ENCODE measurements at places on chromosomes 4 and X. TPM values are rescaled to one million over a fixed set of nuclear protein-coding genes. Genes with fewer than 3 reads are reported as not detected.

DNA sequence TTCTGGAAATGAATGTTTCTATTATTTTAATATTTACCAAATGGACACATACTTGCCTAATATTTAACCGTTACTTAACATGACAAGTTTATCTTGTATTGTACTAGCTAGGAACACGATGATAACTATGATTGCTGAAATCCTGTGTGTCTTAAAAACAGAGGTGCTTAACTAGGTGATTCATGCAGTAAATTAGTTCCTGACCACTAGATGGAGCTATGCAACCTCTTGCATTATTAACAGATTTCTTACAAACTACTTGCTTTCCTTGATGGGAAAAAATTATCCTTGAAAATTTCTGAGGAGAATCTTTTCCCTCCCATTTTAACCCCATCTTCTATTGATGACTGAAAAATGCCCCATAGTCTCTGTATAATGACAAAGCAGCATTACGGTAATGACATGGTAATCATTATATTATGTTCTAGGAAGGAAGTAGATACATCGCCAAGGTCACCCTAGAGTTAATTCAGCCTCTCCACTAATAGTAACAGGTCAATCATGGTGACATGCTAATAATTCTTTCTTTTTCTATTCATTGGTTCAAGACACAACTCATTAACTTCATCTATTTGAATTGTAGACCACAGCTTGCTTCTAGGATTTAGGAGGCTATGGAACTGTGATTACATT is 844.2 kb downstream of the RAPGEF2 start:
- no peak for DNase-seq

DNA sequence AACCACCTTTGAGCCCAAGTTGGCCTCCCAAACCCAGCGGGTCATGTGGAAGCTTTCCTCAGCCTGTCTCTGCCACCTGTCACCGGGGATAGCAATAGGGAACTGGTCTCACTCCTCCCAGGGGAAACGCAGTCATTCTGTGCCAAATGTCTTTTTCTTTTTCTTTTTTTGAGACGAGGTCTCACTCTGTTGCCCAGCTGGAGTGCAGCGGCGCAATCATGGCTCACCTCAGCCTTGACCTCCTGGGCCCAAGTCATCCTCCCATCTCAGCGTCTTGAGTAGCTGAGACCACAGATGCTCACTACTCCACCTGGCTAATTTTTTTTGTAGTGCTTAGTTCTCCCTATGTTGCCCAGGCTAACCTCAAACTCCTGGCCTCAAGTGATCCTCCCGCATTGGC is 40.3 kb downstream of the MED28 start:
- no peak for DNase-seq

DNA sequence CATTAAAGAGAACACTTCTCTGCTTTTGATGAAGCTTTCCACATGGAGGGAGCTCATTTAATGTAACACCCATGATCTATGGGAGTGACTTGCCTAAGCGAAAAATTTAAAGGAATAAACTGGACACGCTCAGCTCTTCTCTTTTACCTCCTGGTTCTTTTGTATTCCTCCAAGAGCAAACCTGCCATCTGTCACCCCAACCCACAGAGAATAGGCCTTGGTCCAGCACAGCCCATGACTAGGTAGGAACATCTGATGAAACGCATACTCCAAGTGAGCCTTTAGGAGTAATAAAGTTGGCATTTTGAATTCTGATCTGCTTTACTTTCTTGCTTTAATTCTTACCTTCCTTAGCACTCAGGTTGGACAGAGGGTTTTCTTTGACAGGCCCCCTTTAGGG is 389.0 kb downstream of the HNRNPD start:
- DNase-seq: no peak

- no peak for DNase-seq
Measured at GRCh38 chr4:139454111-139455045, at the start of gene RAB33B. TSS of gene RAB33B (plus strand) at chr4:139454121. CDS start at chr4:139454196, 75 bp downstream.

DNA sequence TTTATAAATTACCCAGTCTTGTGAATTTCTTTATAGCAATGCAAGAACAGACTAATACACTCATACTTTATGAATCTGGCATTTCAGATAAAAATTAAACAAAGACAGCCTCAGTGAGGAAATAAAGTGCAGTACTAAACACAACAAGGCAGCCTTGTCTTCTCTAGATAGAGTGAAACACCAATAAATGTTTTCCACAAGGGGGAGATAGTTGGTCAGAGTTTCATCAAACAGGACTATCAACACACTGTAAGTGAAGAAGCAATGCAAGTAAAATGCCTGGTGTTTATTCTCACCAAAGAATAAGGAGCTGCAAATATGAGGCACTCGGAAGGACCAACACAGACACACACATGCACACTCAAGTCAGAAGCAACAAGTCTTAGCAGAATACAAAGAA is 62.8 kb downstream of the FAM9B start:
- DNase-seq: no peak

DNA sequence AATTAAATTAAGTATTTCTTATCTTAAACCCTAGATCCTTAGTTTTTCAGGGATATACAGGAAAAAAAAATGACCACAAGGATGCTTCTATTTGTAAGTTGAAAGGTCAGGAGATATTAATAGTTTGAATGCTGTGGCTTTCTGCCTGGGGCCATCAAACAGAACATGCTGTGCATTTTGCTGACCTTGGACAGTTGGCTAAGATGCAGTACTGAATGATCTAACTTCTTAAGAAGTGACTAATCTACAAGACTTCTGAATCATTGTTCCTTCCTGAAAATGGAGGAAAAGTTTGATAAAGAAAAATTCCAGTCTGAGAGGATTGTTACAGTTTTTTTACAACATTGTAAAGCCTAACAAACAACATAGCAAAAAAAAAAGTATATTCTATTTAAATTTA is 237.8 kb upstream of the JADE1 start:
- no peak for DNase-seq

GASK1B gene
- 90.6 TPM for total RNA-seq

MAOA gene
- 68.9 TPM for total RNA-seq

ANXA3 gene
- 12.3 TPM for total RNA-seq

TREX2 gene
- total RNA-seq: 0.19 TPM

SRPK3 gene
- 54.7 TPM for total RNA-seq

FAM9B gene
- total RNA-seq: not detected

All from cardiac septum (tissue), 1 donor.